ENCODE measurements at places on chromosomes 1 and 21.

GRCh38 chr21:29810871-29811270, 128.9 kb downstream of the GRIK1 start:
- no peak for DNase-seq

- DNase-seq, result no peak
These were observed 37.1 kb upstream of the NBL1 start for GRCh38 chr1:19606817-19607642.

GRCh38 chr1:110341872-110342331, 2.7 kb downstream of the RBM15 start:
- no peak for DNase-seq

GRCh38 chr1:38502758-38503157, 356.8 kb downstream of the RRAGC start:
- no peak for DNase-seq

- DNase-seq, result no peak
These were observed 638 bp downstream of the CD84 start for GRCh38 chr1:160578525-160579191.

DNA sequence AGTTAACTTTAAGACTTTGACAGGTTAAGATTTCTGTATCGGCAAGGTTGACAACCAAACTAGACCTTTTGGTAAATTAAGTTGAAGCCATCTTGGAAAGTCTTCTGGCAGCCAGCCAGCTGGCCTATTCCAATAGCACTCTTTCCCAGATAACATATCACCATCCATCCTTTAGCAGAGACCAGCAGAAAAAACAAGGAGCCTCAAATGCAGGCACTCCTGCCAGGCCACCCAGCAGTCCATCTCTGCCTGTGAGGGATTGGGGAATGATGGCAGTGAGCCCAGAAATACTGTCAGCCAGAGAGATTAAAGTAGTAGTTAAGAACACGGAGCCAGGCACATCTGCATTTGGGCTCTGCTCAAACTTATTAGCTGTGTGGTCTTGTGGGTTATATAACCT, 19.4 kb downstream of the ZBTB40 start:
- no peak for DNase-seq

- no peak for DNase-seq
These were observed 136.6 kb upstream of the HMGB4 start for GRCh38 chr1:33727310-33727709.

GRCh38 chr1:96842215-96842614, 120.6 kb downstream of the PTBP2 start:
- DNase-seq, result no peak

DNA sequence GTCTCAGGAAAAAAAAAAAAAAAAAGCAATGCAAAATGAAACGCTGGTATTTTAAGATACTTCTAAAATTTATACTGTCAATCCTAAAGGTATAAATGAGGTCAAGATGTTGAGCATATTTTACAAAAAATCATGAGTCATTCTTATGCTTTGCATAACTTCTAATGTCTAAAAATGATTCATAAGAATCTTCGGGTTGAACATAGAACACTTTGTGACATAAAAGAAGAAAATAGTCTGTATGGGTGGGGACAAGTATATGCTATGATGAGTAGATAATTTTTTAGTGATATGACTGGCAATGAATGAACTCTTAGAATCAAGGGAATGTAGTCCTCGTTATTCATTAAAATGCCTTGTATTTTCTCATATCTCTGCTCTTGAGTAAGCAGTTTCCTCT, 416.9 kb upstream of the USP24 start:
- no peak for DNase-seq
